Endothelial cell (in vitro differentiated cells): ENCODE measurements at places on chromosomes 2 and 18. TPM values are rescaled to one million over a fixed set of nuclear protein-coding genes. Genes with fewer than 3 reads are reported as not detected.

Gene CD226
- total RNA-seq, result 0.80 TPM

Gene FAM228A
- total RNA-seq, result not detected

Gene CNGA3
- total RNA-seq, result 0.10 TPM

Gene SLC5A7
- not detected for total RNA-seq

Gene TCF7L1
- total RNA-seq, result 83.8 TPM

Gene BCL11A
- 9.6 TPM for total RNA-seq
